ENCODE measurements at places on chromosomes 11 and 22. TPM values are rescaled to one million over a fixed set of nuclear protein-coding genes. Genes with fewer than 3 reads are reported as not detected.

GRCh38 chr11:86749821-86750401, 50.4 kb upstream of the PRSS23 start:
- no peak for DNase-seq

DNA sequence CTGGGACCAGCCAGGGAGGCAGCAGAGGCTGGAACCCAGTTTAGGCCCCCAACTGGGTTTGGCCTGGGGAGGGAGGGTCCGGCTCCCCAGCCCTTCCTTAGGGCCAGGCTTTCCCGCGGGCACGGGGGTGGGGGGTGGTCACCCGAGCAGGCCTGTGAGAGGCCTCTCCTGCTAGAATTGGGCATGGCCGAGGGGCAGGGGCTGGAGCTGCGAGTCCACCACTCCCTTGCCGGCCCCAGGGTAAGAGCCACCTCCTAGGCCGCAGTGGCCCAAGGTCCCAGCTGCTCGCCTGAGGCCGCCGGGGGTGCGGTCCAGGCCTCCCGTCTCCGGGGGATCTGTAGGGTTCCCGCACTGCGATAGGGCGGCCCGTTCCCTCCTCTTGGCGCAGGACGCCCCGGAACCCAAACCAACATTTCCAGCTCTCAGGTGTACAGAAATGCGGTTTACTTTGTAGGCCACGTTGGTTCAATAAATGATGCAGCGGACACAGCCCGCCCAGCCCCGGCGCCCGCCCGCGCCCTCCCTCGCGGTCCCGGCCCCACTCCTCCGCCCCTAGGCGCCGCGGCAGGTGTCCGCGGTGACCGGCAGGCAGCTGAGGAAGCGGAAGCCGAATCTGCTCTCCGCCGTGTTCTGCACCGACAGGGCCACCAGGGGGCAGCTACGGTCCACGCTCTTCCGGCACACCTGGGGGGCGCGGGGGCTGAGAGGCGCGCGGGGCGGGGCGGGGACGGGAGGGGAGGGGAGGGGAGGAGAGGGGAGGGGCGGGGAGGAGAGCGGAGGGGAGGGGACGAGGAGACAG, 5.9 kb downstream of the LMNTD2 start:
- DNase-seq: no peak

DNA sequence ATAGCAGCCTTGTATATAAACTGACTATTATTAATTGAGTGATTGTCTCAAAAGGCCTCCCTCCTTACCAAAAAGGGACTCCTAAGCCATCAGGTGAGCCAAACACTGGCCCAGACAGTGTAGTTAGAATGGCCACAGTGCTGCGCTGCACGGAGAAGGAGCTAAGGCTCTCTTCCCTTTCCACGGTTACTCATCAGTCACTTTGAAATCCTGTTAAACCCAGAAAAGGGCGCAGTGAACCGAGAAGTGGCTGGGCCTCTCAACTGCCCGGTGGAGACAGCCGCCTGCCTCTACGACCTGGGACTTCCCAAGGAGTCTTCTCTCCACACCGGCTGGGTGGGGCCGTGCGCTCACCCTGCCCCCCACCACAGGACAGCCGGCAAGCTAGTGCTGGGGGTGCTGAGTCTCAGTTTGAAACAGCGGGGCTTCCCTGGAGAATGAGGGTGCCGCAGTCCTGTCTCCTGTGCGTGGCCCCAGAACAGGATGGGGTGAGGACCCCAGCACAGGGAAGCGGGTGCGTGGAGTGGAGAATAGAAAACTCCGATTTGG, 1.3 kb downstream of the MYH9 start:
- peak; percentile 65 for DNase-seq

GRCh38 chr11:65575568-65576231, at the start of gene EHBP1L1:
EHBP1L1 (plus strand) TSS chr11:65576053; CDS start chr11:65576303, 250 bp downstream.
- DNase-seq: peak; percentile 74

DNA sequence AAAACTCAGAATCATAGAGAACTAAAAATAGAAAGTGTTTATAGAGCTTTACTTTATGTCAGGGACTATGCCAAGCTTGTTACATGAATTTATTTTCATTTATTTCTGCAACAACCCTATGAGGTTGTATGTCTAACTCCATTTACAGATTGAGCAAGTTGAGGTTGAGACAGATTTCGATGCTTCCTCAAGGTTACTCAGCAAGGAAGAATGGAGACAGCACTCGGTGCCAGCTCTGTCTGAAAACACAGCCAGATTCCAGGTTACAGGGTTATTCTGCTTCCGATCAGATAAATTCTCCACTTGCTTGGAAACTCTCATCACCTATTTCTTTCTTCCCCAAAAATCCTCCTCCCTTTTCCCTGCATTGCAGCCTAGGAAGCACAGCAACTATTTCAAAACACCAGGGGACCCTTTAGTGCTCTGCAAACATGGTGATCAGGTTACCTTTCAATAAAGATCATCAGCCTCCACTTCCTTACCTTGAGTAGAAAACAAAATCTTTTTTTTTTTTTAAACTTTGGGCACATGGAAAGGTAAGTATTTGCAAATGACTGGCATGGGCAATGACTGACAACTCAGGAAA, 7.0 kb downstream of the MMP3 start:
- no peak for DNase-seq

Gene PIH1D2
- 0.91 TPM for total RNA-seq

Gene FADS3
- 15.0 TPM for total RNA-seq

DNA sequence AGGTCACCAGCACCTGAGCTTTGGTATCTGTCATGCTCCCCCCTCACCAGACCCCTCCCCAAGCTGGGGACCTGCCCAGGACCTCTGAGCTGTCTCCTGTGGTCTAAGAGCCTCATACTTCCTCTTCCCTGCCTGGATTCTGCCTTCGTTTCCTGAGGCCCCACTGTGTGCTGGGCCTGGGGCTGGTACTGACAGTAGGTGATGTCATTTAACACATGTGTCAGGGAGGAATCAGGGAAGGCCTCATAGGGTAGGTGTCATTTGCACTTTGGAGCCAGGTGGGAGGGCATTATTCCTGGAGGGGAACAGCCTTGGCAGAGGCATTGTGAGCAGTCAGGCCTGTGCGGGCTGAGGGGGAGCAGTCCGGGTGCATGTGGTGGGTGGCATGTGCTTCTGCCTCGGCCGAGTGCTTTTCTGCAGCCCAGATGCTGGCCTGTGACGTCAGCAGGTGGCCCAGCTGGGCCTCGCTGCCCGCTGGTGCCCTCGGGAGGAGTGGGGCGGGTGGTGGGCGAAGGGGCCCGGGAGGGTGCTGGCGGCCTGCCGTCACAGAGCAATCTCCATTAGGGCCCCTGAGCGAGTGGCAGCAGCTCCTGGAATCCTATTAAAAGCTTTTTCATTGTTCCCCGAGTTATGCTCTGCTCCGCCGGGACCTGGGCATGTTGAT, 9.1 kb downstream of the FLRT1 start:
- no peak for DNase-seq

GRCh38 chr11:111155021-111155420, 90.5 kb upstream of the POU2AF2 start:
- no peak for DNase-seq

DNA sequence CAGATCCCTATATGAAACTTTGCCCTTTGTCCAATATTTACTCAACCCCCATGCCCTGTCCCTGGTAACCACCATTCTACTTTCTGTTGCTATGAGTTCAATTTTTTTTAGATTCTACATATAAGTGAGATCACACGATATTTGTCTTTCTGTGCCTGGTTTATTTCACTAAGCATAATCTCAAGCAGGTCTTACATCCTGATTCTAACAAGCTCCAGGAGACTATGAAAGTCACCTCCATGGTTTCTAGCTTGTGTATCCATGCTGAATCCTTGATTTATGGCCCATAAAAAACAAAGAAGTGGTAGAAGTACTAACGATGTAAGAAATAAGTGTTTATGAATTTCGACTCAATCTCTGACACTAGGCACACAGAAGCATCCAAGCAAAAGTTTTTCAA, 68.0 kb downstream of the OR5AK2 start:
- no peak for DNase-seq

- DNase-seq: no peak
These were observed 50.7 kb downstream of the RRAS2 start for GRCh38 chr11:14308114-14308896.

GRCh38 chr11:110355011-110355744, 58.8 kb upstream of the RDX start:
- DNase-seq: peak; percentile 49

DNA sequence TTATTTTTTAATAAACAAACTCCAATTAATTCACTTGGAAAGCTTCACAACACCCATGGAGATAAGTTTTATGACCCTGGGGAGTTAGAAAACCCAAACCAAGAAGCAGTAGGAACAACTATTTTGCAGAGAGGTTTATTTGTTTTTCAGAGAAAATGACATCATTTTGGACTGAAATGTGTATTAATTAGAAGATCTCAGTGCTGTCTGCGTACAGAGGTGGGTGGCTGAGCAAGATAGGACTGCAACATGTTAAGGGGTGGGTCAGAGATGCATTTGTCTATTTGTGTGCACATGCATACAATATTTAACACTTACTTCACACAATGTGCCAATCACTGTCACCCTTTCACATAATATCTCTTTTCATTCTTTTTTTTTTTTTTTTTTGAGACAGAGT, 1.1 kb downstream of the SCGB1A1 start:
- no peak for DNase-seq

Gene RGL4
- total RNA-seq: not detected

DNA sequence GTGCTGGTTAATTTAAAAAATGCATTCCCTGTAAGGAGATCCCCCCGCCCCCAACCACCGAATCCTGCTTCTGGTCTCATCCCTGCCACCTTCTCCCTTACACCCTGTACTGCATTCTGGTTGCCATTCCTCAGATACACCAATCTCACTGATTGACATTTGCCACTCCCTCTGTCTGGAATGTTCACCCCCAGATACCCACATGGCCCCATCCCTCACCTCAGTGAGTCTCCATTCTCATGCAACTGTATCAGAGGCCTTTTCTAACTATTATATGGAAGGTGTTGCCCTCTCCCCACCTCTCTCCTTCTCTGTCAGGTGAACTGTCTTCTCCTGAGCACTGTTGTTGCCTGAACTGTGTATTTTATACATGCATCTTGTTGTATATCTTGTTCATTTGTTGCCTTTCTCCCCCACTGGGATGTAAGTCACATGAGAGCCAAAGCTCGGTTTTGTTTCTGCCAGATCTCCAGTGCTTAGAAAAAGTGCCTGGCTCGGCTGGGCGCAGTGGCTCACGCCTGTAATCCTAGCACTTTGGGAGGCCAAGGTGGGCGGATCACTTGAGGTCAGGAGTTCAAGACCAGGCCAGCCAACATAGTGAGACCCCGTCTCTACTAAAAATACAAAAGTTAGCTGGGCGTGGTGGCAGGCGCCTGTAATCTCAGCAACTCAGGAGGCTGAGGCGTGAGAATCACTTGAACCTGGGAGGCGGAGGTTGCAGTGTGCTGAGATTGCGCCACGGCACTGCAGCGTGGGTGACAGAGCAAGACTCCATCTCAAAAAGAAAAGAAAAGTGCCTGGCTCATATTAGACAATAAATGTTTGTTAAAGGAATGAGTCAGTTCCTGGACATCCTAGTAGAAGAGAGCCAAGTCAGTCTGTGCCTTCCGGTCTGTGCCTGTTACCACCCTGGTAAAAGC, 61.0 kb downstream of the TNRC6B start:
- no peak for DNase-seq

DNA sequence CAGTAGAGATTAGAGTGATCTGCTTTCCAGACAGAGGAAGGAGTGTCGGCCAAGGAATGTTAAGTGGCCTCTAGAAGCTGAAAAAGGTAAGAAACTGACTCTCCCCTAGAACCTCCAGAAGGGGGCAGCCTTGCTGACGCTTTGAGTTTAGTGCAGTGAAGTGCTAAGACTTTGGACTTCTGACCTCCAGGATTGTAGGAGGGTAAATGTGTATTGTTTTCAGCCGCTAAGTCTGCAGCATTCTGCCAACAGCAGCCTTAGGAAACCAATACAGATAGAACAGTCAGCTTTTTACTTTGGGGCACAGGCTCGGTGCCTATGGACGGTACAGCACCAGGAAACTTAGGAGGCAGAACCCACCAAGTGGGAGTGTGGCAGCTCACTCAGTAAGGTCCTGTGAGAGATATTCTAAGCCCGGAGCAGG, 3.6 kb upstream of the TBC1D22A start:
- peak; percentile 69 for DNase-seq
